Stimulated activated CD4-positive, alpha-beta T cell treated with anti-CD3 and anti-CD28 coated beads, Interleukin-1b, Interleukin-23, amount 100 ng/mL, for 1 hour (primary cell): ENCODE measurements at places on chromosomes 6 and 20.

DNA sequence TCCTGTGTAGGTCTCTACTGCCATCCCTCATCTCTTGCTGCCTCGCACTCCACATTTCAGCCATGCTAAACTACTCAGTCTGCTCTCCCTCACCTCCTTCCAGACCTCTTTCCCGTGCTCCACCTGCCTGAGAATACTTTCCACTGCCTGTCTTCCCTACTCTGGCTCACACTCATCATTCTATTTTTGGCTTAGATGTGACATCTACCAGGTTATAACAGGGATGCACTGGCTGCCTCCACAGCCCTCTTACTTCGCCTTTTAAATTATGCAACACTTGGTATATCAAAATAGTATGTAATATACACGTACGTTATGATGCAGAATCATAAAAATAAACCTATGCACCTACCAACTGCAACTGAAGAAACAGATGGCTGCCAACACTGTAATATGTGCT is 222.8 kb upstream of the DTNBP1 start:
- no peak for DNase-seq

DNA sequence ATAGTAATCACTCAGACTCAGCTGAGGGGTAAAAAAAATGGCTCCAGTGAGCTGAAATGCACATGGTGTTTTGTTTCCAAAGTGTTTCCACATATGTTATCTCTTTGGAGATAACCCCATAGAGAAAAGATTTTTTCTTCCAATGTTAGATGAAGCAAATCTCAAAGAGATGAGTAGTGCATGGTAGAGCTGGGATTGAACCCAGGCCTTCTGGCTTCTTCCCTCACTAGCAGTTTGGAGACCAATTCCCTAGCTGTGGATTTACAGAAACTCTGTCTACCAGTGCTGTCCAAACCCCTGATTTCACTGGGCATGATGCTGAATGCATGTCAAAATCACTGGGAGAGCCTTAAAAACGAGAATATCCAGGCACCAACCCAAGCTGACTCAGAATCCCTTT is 165.1 kb downstream of the LRFN2 start:
- no peak for DNase-seq

GRCh38 chr6:135534773-135535380 is 37.3 kb upstream of the AHI1 start:
- DNase-seq = no peak

GRCh38 chr20:56974499-56975250 is 291.8 kb downstream of the BMP7 start:
- DNase-seq = no peak

- no peak for DNase-seq
Measured at GRCh38 chr6:111087871-111088667, 766 bp downstream of the SLC16A10 start.

- DNase-seq = no peak
Measured at GRCh38 chr20:23260181-23260840, 90.3 kb upstream of the NXT1 start.

GRCh38 chr20:31833931-31834521 is 11.4 kb downstream of the FOXS1 start:
- DNase-seq = no peak

DNA sequence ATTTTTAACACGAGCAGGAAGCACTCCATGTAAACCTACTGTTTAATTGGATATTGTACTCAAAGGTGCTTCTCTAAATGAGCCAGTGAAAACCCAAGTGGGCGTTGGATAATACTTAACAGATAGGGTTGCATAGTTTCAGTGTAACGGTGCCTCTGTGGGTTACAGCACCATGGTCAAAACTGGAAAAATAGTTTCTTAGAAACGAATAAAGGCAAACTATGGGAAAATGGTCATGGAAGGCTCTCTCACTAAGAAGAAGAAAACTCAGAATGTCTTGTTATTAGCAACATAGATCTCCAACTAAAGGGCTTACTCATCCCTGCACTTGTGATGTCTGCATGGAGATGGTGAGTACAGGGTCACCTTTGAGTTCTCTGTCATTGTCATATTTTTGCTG is 59.1 kb upstream of the NEDD9 start:
- no peak for DNase-seq

GRCh38 chr6:157596461-157596860 is 215.5 kb downstream of the ZDHHC14 start:
- DNase-seq = no peak

DNA sequence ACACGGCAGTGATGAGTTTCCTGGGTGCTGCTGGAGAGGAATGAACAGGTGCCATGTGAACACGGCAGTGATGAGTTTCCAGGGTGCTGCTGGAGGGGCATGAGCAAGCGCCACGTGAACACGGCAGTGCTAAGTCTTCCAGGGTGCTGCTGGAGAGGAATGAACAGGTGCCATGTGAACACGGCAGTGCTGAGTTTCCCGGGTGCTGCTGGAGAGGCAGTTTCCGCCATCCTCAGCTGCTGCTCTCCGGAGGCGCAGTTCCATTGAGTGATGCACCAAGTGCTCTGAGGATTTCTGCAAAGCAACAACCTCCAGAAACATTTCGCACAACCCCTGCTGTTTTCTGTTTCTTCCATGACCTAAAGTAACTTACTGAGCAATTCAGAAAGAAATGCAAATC is 155.4 kb downstream of the SMOC2 start:
- DNase-seq = no peak

- no peak for DNase-seq
Measured at GRCh38 chr6:91730710-91731109, 1143.8 kb upstream of the MAP3K7 start.

- DNase-seq = no peak
Measured at GRCh38 chr20:2387580-2387979, 6.9 kb downstream of the TGM6 start.
